RWPE2 (cell line): ENCODE measurements at places on chromosomes 7 and 10.

- peak within 1 kb of the TSS; percentile 82 for H3K27ac ChIP-seq
- peaks cover 29% of the 10 kb centered on the region for H3K4me1 ChIP-seq
- H3K4me3 ChIP-seq = peak within 1 kb of the TSS; percentile 52
- peak; percentile 90 for DNase-seq
Measured at GRCh38 chr7:1458683-1459511, at the start of gene MICALL2. Gene MICALL2, minus strand, starts transcription at chr7:1459470. Its CDS starts 144 bp downstream, at chr7:1459326.

DNA sequence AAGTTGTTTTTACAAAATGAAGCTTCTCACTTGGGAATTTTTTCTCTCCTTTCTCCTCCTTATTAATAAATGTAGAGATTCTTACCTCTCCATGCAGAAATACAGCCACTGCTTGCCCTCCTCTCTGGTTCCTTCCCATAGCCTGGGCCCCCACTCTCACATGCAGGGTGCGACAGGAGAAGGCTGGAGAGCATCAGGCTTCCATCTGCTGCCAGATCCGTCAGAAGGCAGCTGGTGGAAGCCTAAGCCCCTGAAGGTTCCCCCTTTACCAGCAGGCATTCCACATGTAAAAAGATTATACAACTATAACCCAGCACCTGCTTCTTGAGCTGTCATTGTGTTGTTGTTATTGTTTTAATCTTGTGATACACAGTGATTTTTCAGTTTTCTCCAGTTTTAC is 314.2 kb downstream of the LHFPL3 start:
- H3K27me3 ChIP-seq = peaks cover 8% of the 10 kb centered on the region
- no peaks in the 10 kb centered on the region for H3K36me3 ChIP-seq
- no peaks in the 10 kb centered on the region for H3K4me1 ChIP-seq
- no peak overlapping the region for H3K4me3 ChIP-seq
- H3K27ac ChIP-seq = no peak overlapping the region

DNA sequence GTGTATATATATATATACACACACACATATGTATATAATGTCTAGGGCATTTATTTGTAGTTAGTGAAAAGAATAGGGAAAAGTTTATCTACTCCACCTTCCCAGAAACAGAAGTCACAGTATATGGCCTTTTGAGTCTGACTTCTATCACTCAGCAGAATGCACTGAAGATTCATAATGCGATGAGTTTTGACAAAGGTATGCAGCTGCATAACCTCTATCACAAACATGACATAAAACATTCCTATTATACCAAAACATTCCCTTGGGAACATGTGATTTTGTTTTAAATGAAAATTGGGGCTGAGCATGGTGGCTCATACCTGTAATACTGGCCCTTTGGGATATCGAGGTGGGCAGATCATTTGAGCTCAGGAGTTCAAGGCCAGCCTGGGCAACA is 137.3 kb upstream of the EEPD1 start:
- no peaks in the 10 kb centered on the region for H3K27me3 ChIP-seq
- H3K4me1 ChIP-seq = no peaks in the 10 kb centered on the region
- no peak overlapping the region for H3K27ac ChIP-seq
- no peaks in the 10 kb centered on the region for H3K36me3 ChIP-seq
- DNase-seq = no peak
- H3K4me3 ChIP-seq = no peak overlapping the region

DNA sequence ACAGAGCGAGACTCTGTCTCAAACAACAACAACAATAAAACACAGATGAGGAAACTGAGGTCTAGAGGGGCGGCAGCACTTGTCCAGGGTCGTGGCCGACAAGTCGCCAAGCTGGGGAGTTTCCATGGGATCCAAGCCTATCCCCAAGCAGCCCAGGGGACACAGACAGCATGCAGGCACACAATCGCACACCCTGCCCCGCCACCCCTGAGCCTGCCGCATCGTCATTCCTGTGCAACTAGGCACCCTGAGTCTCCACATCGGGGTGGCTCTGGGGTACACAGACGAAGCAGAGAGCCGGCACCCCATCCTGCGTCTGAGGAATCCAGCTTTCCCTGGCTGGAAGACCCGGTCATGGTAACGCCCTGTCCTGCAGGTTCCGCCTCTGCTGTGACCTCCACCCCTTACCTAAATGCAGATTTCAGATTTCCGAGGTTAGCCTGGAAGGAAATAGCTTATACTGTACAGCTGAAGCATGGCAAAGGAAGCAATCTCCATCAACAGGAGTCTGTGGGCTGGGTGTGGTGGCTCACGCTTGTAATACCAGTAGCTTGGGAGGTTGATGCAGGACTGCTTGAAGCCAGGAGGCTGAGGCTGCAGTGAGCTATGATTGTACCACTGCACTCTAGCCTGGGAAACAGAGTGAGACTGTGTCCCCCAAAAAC is 136.1 kb upstream of the TNRC18 start:
- H3K27ac ChIP-seq = no peak overlapping the region
- no peak for DNase-seq
- H3K27me3 ChIP-seq = no peaks in the 10 kb centered on the region
- peaks cover 24% of the 10 kb centered on the region for H3K4me1 ChIP-seq
- H3K36me3 ChIP-seq = no peaks in the 10 kb centered on the region

GRCh38 chr7:144622745-144623144 is 213.1 kb downstream of the TPK1 start:
- no peak overlapping the region for H3K27ac ChIP-seq
- H3K27me3 ChIP-seq = no peaks in the 10 kb centered on the region
- no peak overlapping the region for H3K4me3 ChIP-seq
- no peaks in the 10 kb centered on the region for H3K4me1 ChIP-seq
- DNase-seq = no peak
- H3K36me3 ChIP-seq = no peaks in the 10 kb centered on the region
